NCI-H345 (cell line): ENCODE measurements at places on chromosomes 12 and 14.
A peak's percentile ranks its signal among the peaks of the same experiment; 100 is the strongest.

DNA sequence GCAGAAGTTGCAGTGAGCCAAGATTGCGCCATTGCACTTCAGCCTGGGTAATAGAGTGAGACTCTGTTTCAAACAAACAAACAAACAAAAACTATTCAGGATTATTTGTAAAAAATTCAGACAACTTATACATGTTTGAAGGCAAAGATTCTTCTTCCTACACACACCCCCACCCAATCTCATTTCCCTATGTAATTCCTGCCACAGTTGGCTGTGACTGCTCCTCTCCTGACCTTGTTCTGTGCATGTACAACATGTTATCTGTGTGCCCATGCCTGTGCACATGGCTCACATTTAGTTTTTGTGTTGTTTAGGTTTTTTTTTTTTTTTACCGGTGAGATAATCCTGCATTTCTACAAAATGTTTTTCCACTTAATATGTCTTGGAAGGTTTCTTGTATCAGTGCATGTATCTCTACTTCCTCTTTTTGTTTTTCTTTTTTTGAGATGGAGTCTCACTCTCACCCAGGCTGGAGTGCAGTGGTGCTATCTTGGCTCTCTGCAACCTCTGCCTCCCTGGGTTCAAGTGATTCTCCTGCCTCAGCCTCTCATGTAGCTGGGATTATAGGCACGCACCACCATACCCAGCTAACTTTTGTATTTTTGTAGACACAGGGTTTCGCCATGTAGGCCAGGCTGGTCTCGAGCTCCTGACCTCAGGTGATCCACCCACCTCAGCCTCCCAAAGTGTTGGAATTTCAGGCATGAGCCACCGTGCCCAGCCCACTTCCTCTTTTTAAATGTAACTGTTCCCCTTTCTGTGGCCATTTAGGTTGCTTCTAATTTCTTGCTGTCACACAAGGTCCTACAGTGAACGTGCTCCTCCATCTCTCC, 8.7 kb downstream of the CFAP251 start:
- no peak for DNase-seq

DNA sequence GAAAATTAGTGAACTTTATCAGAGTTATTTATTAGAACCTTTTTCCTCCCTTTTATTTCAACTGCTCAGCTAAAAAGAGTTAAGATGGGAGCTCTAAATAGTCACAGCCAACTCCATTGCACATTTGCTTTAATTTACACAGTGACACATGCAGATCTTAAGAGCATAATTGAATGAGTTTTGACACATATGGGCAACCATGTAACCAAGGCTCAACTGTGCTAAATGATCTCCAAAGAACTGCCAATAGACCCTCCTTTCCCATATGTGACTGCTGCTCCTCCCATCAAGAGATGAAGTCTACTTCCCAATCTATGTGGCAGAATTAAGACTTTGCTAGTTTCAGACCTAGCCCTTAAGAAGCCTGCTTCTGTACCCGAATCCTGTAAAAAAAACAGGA, 960.0 kb downstream of the BCL11B start:
- no peak for DNase-seq

- no peak for DNase-seq
Observed at GRCh38 chr14:96235426-96235825, 20.6 kb upstream of the BDKRB1 start.

- DNase-seq = no peak
Observed at GRCh38 chr14:68766299-68767247, 26.3 kb downstream of the ZFP36L1 start.

DNA sequence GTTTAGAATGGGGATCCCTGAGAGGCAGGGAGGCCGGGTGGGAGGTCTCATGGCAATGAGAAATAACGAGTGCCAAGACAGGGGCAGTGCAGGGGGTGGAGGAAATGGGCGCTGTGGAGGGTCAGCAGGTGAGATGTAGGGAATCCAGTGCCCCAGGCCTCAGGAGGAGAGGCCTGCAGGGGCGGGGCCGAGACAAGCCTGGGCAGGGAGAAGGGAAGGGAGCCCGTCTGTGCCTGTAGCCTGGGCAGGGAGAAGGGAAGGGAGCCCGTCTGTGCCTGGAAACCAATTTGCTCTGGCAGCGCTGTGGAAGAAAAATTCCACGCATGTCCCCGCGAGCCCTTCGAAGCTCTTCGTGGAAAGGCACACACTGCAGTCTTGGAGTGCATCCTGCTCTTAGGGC, 10.6 kb upstream of the NCOR2 start:
- no peak for DNase-seq

DNA sequence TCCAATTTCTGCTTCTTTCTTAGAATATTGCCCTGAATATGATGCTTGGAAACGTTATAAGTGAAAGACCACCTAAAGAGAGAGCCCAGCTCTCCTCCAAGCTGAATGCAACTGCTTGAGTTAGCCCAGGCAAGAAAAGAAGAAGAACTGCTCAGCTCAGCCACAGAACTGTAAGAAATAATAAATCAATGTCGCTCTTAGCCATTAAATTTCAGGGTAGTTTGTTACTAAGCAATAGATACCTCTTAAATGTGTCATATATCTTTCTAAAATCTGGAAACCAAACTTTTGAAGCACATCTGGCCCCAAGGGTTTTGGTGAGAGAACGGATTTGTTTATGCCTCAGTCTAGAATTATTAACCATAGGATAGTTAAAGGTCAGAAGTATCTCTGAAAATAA, 50.4 kb downstream of the SLC6A15 start:
- no peak for DNase-seq

- no peak for DNase-seq
Observed at GRCh38 chr14:100066962-100067361, 1.7 kb downstream of the EVL start.

- no peak for DNase-seq
Observed at GRCh38 chr14:23078692-23079116, 16.2 kb downstream of the ACIN1 start.

DNA sequence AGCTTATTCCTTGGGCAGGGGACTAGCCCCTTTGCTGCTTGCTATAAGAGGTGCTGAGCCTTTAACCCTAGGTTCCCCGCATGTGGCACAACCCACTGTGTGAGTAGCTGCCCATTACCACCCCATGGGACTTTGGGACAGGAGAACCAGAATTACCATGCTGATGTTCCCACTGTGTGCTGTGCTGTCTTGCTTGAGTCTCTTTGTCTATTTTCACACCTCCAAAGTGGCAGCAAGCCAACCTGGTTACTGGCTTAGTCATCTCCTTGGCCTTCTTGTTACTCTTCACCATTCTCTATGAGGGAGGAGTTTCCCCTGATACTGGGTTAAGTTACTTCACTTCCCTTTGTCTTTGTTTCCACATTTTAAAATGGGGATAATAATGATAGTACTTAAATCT, 73.4 kb upstream of the ETV6 start:
- no peak for DNase-seq

GRCh38 chr14:69354383-69355153, 43.5 kb downstream of the ERH start:
- DNase-seq = no peak

DNA sequence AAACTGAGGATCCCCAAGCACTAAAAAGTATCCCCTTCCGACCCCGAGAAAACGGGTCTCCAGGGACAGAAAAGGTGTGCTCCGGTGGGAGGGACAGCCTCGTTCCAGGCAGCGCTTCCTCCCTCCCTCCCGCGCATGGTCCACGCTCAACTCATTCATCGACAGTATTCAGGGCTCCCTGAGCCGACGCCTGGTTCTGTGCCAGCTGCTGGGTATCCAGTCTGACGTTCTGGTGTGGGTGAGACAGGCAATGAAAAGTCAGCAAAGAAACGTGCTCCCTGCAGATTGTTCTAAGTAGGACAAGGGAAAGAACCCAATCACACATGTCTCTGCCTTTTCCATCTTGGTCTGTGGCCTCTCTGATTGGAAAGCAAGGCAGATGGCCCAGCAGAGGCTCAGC, 19.6 kb upstream of the SMOC1 start:
- no peak for DNase-seq

GRCh38 chr12:125185740-125186470, 120.7 kb downstream of the AACS start:
- DNase-seq = peak; percentile 42

GRCh38 chr14:44149597-44149996, 357.5 kb downstream of the FSCB start:
- peak; percentile 40 for DNase-seq

DNA sequence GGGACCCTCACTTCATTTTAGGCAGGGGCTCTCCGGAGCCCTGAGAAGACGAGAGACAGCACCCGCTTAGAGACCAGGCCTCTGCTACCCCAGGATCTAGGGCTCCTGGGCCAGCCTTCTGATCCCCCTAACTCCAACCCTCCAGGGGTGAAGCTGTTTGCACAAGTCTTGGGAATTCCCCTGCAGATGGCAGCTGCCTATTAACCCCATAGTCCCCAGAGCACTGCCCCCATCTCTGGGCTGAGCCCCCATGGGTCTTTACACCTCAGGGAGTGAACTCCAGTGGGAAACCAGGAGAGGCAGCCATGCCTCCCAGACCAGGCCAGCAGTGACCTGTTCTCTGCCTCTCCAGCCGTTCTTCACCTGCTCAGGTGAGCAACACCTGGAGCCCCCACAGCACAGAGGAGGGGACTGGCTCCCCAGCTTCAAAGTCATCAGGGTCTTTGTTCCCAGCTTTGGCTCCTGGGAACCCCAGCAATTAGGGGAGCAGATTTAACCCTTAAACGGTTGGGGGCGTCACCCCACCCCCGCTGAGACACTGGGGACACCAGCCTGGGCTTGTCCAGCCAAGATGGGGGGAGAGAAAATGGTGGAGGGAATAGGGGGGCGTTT, 2.3 kb downstream of the WNT10B start:
- no peak for DNase-seq

- DNase-seq = no peak
Observed at GRCh38 chr12:114875313-114875712, 191.3 kb upstream of the TBX3 start.

GRCh38 chr14:57051633-57052032, 217.1 kb downstream of the EXOC5 start:
- DNase-seq = no peak

- no peak for DNase-seq
Observed at GRCh38 chr14:55867311-55867710, 250.9 kb upstream of the PELI2 start.

DNA sequence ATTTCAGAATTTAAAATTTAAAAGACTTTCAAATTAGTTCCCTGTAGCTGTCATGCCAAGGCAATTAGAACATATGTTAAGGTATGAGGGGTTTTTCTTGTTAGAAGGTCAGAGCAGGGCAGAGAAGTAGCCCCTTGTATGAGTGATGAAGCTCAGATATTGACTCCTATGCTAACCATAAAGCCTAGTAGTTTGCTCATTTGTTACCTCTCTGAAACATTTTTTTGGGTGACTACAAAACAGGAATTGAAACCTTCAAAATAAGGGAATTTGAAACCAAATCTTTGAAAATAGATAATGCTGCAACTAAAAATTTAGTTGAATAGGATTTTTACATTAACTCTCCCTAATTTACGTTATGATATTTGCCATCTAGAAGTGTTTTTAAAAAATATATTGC, 333.5 kb downstream of the NAV3 start:
- DNase-seq = no peak

GRCh38 chr12:685388-685787, 22.1 kb upstream of the NINJ2 start:
- DNase-seq = no peak

GRCh38 chr14:97975962-97976361, 1178.8 kb downstream of the VRK1 start:
- no peak for DNase-seq

GRCh38 chr12:28631831-28632230, 441.6 kb downstream of the CCDC91 start:
- no peak for DNase-seq

- no peak for DNase-seq
Observed at GRCh38 chr12:60078026-60078425, 482.2 kb downstream of the SLC16A7 start.

- DNase-seq = peak; percentile 9
Observed at GRCh38 chr12:103632554-103633216, 45.6 kb downstream of the STAB2 start.
